ENCODE measurements at places on chromosomes 2 and 18.

GRCh38 chr2:28490558-28490957 is 5.3 kb upstream of the PLB1 start:
- DNase-seq, result no peak

GRCh38 chr2:197675711-197676188 is 363 bp upstream of the RFTN2 start:
- DNase-seq, result no peak

DNA sequence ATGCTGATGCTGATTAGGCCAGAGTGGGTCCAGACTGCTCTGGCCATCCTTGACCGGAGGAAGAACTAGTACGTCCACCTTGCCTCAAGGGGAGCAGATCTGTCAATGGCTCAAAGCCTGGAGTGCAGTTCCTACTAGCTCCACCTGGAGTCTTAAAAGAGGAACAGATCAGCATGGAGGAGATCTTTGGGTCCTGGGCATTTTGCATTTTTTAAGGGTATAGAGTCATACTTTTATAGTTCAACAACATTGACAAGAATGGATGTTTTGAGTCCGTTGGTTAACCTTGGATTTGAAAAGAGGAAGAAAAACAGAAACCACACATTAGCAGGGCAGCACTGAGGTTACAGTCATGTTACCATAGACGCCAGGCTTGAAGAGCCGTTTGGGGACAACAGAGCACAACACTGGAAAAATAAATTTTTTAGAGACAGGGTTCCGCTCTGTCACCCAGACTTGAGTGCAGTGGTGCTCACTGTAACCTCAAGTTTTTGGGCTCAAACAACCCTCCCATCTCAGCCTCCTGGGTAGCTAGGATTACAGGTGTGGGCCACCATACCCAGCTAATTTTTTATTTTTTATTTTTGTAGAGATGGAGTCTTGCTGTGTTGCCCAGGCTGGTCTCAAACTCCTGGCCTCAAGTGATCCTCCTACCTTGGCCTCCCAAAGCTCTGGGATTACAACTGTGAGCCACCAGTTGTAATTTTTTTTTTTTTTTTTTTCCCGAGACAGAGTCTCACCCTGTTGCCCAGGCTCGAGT is 78.5 kb downstream of the PRKCE start:
- no peak for DNase-seq

- DNase-seq, result no peak
Measured at GRCh38 chr18:79848579-79849327, 51.0 kb downstream of the KCNG2 start.

- no peak for DNase-seq
Measured at GRCh38 chr18:12861637-12862036, 22.4 kb downstream of the PTPN2 start.

DNA sequence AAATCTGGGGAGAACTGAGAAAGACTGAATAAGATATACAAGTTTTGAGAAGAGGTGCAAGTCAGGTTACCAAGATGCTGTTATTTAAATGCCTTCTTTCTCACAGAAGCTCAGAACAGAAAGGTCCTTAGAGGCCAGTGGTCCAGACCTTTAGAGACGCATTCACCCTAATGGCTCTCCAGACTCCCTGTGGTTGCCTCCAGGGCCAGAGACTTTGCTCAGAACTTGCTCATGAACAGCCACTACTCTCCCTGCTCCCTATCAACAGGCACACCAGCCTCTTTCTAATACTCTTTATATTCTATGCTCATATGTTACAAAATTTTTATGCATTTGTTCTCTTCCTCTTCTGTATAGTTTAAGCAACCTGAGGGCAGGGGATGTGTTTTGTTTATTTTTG is 349.0 kb upstream of the TNP1 start:
- DNase-seq, result no peak

DNA sequence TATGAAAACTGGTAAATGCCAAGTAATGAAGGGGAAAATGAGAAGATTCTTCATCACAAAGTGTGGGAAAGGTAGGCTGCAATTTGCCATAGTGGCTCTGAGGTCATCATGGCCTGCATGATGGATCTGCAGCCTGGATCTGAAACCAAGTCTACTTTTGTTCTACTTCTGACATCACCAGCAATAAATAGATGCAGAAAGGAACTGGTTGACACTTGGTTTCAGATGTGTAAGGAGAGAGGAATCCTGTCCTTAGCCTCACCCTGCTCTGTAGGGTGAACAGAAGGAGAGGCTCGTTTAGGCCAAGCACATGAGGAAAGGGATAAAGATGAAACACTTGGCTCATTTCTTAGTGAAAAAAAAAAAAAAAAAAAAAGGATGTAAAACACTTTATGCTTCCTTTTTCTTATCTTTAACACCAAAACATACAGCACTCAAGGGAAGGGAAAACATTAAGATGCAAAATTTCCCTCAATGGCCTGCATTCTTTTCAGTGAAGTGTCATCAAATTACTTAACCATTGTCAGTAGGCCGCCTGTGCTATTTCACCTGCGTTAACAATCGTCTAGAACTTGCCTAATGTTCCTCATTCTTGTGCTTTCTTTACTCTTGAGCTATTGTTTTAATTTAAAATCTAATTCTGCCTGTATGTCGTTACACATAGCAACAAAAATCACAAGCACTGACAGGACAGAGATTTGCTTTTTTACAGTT is 3.9 kb downstream of the NEB start:
- DNase-seq, result no peak

- no peak for DNase-seq
Measured at GRCh38 chr2:165328272-165328671, 89.1 kb downstream of the SCN2A start.

GRCh38 chr2:181348107-181348837 is 108.9 kb upstream of the ITGA4 start:
- no peak for DNase-seq

DNA sequence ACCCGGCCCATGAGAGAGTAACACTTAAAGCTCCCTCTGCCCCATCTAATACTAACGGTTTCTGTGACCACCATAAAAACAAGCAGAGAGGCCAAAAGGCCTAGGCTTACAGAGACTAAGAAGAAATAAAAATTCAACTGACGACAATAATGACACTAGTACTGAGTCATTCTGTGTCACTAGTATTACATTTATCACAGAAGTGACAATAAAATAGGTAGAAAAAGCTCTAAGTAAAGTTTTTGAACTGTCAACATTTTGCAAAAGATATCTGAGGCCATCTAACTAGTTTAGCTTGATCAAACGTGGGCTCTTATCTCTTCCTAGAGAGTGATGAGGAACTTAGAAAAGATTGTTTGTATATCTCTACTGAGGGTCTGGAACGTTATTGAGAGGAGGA is 35.6 kb downstream of the AP1S3 start:
- no peak for DNase-seq

DNA sequence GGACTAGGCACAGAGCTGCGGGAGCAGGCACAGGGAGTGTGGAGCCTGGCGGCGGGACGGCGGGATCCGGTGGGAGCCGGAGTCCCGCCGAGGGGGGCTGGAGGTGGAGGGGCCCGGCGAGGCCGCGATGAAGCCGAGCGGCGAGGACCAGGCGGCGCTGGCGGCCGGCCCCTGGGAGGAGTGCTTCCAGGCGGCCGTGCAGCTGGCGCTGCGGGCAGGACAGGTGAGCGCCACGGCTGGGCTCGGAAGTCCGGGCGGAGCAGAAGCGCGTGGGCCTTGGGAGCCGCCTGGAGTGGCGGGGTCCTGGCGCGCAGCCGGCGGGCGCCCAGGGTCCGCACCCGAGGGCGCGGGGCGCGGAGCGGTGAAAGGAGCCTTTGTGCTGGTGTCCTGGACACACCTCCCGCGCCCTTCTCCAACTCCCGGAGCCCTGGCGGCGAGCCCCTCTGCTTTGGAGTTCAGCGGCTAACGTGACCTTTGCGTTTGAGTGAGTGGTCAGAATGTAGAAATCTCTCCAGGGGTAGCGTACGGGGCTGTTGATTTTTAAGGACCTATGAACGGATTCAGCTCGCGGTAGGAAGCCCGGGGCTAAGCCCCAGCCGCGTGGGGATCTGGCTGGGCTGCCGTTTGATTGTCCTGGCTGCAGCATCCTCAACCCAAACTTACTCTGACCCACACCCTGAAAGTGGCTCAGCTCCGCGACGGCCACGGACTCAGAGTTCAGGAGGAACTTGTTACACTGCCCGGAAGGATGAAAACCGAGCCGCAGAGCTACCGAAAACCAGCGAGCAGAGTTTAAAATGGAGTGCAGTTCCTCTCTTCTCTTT is 448 bp downstream of the IMPA2 start:
- DNase-seq, result no peak

- no peak for DNase-seq
Measured at GRCh38 chr18:76490670-76491472, 4.2 kb downstream of the ZNF516 start.

DNA sequence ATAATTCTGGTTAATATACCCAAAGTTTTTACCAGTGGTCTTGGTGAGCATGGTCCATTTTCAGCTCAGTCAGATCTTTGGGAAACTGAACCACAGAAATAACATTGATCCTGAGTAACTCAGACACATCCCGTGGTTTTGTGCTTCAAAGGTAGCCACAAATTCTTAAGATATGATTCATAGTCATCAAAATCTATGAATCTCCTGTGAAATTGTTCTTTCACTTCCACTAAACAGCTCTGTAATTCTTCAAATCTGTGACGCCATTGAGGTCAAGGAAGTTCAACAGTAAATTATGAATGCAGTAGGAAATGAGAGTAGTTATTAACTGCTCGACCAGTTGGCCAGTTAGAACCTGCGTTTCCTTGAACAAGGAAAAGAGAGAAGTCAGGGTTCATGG is 147.3 kb downstream of the IRS1 start:
- DNase-seq, result no peak

DNA sequence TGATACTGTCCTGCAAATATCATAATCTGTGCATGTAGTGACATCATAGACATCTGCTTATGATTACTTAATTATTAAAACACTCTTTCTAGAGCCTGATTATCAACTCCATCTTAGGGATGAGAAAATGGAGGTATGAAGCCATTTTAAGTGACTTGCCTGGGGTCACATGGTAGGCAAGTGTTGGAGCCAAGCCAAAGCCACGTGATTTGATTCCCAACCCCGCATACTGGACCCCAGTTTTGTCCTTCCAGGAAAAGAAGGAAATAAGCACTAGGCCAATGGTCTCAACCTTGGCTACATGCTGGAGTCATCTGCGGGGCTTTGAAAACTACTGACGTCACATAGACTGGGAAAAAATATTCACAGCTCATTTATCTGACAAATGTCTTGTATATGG is 19.6 kb upstream of the SEH1L start:
- DNase-seq, result no peak

GRCh38 chr2:1937066-1937465 is 192.8 kb upstream of the PXDN start:
- no peak for DNase-seq

DNA sequence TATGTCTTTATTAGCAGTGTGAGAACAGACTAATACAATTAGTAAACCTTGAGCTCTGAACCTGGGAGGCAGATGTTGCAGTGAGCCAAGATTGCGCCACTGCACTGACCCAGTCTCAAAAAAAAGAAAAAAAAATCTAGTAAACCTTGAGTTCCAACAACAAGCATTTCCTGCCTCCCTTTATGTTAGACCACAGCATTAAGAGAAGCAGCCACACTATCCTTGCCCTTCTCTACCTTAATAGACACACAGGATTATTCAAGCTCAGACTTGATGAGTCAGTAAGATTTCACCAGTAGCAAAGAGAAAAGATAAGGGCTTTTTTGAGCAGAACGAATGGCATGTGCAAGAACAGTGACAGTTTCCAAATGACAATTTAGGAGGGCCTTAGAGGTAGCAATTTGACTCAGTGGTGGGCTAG is 18.0 kb upstream of the GLS start:
- no peak for DNase-seq

- DNase-seq, result no peak
Measured at GRCh38 chr2:73013936-73014335, 57.6 kb downstream of the SFXN5 start.

- no peak for DNase-seq
Measured at GRCh38 chr18:36083729-36084128, 16.4 kb upstream of the RPRD1A start.

- DNase-seq, result no peak
Measured at GRCh38 chr18:69599377-69599776, 198.7 kb downstream of the DOK6 start.

DNA sequence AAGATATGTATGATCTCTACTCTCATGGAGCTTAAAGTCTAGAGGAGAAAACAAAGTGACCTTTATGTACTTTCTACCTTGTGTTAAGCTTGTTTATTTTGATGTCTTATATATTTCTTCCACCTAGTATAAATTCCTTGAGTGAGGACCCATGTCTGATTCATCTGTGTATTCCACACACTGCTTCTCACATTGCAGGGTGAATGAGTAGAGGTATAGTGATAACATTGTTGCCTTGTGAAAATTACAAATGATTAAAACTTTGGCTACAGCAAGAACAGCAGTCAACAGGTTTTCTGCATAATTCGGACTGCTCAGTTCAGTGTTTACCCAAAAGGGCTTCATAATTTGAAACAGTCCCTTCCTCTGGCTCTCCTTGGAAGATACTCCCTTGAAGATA is 36.3 kb downstream of the AOX1 start:
- DNase-seq, result no peak

DNA sequence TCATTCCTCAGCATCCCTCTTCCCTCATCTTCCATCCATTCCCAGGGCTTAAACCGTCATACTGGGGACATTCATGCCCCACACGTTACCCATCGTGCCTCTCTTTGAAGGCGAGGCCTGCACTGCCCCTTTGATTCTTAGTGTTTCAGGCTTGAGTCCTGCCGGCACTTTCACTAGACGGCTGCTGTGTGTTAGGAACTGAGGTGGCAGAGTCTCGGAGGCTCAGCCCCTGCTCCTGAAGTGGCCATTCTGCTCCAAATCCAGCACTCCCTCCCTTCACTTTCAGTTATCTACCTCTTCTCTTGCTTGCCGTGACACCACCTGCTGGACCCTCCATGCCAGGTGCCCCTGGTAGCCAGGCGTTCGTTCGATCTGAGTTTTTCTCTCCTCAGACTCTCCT is 43.0 kb downstream of the GRHL1 start:
- no peak for DNase-seq

- no peak for DNase-seq
Measured at GRCh38 chr2:67836866-67837265, 225.9 kb downstream of the C1D start.

DNA sequence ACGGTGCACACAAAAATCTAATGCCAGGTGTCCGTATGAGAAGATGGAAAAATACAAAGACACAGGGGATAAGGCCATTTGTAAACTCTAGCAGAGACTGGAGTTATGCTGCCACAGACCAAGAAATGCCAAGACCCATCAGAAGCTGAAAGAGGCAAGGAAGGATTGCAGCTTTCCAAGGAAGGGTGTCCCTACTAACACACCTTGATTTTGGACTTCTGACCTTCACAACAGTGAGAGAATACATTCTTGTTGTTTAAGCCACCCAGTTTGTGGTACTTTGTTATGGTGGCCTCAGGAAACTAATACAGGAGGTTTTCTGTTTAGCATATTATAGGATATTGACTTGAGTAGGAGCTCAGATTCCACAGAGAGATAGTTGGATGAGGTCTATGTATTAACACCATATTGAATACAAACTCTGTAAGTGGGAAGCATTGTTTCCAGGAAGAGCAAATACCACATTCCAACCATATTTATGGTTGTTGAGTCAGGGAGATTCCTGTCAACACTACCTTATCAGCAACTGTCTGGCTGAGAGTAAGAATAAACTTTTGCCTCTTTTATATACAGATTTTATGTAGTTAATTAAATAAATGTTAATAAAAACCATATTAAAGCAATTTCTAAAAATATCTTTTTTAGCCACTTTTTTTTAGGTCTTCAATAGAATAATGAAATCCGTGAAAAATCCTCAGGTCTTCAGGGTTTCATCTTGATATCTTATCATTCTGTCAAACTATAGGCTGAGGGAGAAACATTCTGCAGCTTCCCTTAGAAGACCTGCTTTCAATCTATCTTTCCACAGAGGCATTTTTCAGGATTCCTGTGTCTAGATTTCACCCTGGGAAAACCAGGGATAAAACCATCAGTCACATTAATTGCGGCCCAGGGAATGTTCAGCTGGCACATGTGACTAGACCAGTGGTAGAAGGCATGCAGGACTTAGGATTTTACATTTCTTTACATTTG is 35.4 kb upstream of the HNMT start:
- DNase-seq, result no peak

Data from stimulated activated CD8-positive, alpha-beta memory T cell treated with anti-CD3 and anti-CD28 coated beads, Interleukin-15, amount 100 ng/mL, for 1 hour (primary cell).